GM12878 (cell line): ENCODE measurements at places on chromosomes 1 and 21. TPM values are rescaled to one million over a fixed set of nuclear protein-coding genes. Genes with fewer than 3 reads are reported as not detected.

RPS27 gene
- total RNA-seq, result 2,708 and 2,801 TPM in 2 replicates

SLAMF7 gene
- total RNA-seq, result 124 and 133 TPM in 2 replicates

OR2M3 gene
- not detected in 2 replicates for total RNA-seq

NES gene
- 0.15 and 0.21 TPM in 2 replicates for total RNA-seq

PTGFR gene
- not detected in 2 replicates for total RNA-seq

C21orf58 gene
- total RNA-seq, result 17.9 and 22.3 TPM in 2 replicates
